ENCODE measurements at places on chromosomes 1 and 21.

- DNase-seq, result no peak
Measured at GRCh38 chr1:110012100-110012780, 22.2 kb upstream of the STRIP1 start.

DNA sequence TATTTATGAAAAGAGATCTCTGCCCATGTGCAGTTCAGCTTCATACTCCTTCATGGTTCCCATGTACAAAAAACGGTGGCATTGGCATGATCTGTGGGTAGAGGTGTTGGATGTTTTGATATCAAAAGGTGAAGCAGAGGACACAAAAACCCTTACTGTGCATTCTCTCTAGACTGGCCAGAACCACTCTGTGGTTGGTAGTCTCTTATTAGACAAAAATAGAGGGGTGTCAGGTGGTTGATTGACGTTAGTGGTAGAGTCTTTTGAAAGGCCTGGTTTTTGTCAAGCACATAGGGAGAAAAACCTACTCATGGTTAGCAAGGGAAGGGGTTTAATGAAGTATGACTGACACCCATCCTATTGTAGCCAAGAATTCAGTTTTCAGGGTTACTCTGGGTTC, 400.0 kb upstream of the TMPRSS15 start:
- DNase-seq, result no peak

DNA sequence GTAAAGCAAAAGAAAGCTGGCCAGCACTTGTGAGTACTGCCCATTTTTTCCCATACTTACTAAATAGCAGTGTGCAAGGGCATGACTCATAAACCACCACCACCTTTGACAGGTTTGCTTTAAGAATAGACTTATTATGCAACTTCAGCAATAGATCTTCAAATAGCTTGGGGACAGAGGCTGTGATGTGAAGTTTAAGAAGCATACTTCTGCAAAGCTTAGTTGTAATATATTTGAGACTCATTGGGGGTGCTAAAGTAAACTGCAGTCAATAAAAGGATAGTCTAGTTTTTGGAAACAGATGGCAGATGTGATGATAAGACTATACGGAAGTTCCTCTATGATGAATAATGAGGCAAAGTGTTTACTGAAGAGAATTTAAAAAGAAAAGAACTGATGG, 210.0 kb downstream of the PLA2G4A start:
- DNase-seq, result no peak

- DNase-seq, result no peak
Measured at GRCh38 chr1:226366290-226366689, 41.6 kb downstream of the PARP1 start.

- no peak for DNase-seq
Measured at GRCh38 chr1:39406533-39407450, 84.6 kb upstream of the BMP8A start.

DNA sequence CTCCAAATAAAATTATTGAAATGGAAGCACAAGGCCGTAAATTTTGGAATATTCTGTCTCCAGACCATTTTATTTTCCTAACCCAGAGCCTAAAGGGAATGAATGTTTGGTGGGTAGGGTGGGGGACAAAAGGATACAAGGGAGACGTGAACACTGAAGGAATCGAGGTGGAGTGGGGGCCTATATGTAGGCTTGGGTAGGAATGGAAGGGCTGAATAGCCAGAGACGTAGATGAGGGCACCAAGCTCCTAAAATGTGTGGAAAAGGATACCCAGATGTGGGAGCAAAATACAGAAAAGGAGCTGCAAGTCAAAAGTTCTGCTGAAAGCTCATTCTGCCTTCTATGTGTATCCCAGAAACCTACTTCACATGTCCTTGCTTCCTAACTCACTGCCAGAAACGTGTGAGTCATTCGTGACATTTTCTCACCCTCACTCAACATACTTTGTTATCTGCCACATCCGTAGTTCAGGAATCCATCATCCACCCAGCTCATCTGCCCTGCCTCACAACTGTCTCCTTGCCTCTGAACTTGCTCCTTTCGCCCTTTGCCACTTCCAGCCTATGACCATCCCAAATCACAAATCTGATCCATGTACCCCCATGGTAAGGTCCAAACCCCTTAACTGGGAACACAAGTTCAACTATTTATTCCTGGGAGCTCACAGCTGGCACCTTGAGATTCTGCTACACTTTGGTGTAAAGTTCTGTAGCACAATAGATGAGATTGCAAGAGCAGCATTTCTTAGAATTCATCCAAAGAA, 84.1 kb upstream of the PRDX6 start:
- no peak for DNase-seq

DNA sequence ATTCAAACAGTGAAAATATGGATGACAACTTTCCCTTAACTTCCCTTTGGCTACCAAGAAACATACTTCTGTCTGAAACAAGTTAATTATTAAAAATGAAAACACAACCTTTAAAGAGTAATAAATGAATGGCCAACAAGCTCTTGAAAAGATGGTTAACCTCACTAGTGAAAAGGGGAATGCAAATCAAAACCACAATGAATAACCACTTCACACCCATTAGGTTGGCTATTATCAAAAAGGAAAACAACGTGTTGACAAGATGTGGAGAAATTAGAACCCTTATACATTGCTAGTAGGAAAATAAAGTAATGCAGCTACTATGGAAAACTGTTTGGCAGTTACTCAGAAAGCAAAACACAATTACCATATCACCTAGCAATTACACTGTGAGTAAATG, 14.1 kb downstream of the COP1 start:
- DNase-seq, result no peak

GRCh38 chr1:32241001-32241763, 5.8 kb upstream of the FAM167B start:
- no peak for DNase-seq

DNA sequence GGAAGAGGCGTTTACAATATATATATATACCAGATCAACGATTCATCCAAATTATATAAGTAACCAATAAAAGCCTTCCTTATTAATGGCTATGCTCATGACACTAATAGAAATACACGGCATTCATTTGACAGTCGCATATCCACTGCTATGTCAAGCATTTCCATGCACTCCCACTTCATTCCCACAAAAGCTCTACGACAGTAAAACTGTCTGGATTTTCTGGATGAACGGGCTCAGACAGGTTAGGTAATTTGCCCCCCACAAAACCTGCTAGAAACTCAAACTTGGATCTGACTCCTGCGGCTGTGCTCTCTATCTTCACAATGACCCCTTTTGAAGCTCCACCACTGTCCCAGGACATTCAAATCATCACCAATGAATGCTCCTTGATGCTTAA, 11.4 kb downstream of the DNAJC11 start:
- no peak for DNase-seq

DNA sequence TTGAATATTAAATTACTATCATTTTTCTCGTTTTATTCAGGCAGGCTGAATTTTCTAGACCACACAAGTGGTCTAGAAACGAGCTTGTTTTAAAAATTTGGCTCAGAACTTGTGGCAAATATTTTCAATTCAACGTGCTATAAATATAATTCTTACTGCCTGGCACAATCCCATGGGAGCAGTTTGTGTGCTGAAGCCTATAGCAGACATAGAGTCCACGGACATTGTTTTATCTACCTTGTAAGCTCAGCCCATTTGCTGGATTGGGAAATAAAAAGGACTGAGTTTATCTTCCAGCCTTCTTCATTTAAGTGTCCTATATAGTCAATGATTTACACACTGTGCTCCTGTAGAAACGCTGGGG, 103.4 kb downstream of the ZBTB18 start:
- no peak for DNase-seq

GRCh38 chr1:201131398-201131797, 4.4 kb upstream of the ASCL5 start:
- DNase-seq, result no peak

DNA sequence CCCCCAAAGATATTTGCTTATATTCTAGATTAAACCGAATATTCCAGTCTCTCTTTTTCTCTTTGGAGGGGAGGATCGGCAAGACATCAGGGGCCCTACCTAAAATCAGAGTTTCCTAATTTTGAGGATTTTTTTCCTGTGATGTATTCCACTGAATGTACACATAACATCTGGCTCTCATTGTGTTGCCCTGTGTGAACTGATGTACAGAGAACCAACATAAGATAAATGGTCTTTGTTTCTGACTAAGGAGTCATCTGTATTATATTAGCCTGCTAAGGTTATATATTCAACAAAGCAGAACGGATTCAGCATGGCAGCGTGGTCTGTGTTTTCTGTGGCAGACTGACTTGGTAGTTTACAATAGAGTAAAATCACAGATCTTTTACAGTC, 114.8 kb upstream of the NCAM2 start:
- no peak for DNase-seq
